Fibroblast of gingiva (primary cell): ENCODE measurements at places on chromosomes 13 and 19.
A peak's percentile ranks its signal among the peaks of the same experiment; 100 is the strongest.

GRCh38 chr13:112984501-112984900 is 15.5 kb downstream of the MCF2L start:
- no peak for DNase-seq

GRCh38 chr13:103100830-103101229 is 34.6 kb upstream of the SLC10A2 start:
- no peak for DNase-seq

GRCh38 chr19:55443045-55443823 is at the start of gene SHISA7:
SHISA7 (minus strand) TSS chr19:55443300; CDS start chr19:55442863, 437 bp downstream.
- no peak for DNase-seq

- DNase-seq, result no peak
Measured at GRCh38 chr13:36385489-36385888, 39.3 kb upstream of the SPART start.

DNA sequence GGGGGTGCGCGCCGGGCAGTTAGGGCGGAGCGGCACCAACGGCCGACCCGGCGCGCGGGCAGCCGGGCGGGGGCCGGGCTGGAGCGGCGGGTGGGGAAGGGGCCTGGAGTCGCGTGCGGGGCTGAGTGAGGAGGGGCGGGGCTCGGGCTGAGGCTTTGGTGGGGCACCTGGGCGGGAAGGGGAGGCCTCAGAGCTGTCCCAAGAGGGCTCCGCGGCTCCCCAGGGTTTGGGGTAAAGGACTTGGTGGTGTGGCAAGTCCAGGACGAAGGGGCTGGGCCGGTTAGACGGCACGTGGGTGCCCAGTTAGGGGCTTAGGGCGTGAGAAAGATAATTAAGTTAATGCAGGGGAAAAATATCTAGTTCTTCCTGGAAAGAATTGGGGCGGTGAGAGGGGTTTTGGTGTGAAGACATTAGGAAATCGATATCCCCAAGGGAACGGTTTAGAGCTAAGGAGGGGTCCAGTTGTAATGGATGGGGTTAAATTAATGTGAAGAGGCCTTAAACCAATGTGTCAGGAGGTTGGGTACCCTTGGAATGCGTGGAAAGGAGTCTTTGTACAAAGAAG is 496 bp downstream of the ZNF574 start:
- no peak for DNase-seq

- DNase-seq, result no peak
Measured at GRCh38 chr13:20231839-20232555, at the start of gene GJB6. GJB6 (minus strand) TSS chr13:20232319; CDS start chr13:20223480, 8,839 bp downstream.

DNA sequence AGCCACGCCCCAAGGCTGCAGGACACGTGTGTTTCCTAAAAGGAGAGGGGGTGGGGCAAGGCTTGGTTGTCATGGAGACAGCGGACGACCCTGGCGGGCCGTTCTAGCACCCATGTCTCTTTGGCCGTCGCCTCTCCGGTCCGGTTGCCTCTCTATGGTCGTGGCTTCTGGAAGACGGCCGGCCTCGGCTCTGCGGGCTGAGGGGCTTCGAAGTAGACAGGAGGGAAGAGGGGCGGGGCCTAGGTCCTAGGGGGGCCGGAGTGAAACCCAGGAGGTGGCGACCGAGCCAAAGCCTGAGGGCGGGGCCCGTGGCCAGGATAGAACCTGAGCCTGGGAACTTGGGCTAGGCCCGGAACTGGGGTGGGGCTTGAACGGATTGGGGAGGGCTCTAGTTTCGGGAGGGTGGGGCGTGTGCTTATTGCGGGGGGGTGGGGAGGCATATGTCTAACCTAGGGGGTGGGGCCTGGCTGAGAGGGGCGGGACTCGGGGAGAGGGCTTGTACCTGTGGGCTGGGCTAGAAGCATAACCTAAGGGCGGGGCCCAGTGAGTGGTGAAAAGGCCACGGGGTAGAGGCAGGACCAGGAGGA is 750 bp upstream of the SLC27A1 start:
- DNase-seq, result peak; percentile 97

- no peak for DNase-seq
Measured at GRCh38 chr13:80340651-80341100, 250 bp downstream of the SPRY2 start.

- DNase-seq, result no peak
Measured at GRCh38 chr13:25743421-25743820, 308.4 kb downstream of the SHISA2 start.

DNA sequence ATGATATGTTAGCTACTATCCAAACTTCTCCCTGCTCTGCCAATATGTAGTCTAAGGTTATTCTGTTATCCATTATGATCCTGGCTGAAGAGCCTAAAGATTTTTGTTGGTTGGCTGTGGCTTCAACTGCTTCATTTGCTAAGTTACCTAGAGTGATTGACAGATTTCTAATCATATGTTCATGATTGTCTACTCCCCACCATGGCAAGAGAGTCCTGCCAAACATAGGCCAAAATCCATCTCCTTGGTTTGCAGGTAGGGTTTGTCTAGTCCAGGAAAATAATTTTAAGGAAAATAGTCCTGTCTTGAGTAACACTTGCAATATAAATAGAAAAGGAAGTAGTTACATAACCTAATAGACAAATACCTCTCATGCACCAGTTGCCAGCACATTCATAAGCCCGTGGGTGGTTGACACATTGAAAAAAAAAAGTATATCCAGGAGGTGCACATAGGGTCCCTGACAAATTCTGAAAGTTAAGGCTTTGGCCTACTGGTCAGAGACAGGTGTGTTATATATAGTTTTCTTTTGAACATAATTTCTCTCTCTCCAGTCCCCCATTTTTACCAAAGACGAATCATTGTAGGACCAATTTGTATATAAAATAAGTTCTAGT is 5.4 kb upstream of the CBY2 start:
- no peak for DNase-seq

GRCh38 chr19:12932392-12933286 is 872 bp downstream of the FARSA start:
- no peak for DNase-seq

DNA sequence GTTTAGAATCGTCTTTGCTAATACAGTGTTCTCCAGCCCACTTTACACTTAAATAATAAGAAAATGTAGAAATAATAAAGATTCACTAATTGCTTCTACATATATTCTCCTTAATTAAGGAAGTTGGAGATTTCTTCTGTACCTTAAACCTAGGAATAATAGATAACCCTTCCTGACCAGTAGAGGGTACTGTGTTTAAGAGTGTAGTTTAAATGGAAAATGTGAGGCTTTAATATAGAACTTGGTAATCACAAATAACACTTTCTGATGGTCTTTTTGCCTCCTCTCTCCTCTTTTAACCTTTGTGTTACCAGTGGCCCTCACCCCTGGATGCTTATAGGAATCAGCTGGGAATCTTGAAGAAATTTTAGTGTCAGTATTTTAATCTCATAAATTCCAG is 20.7 kb downstream of the POMP start:
- no peak for DNase-seq

- no peak for DNase-seq
Measured at GRCh38 chr13:104114101-104114500, 1047.9 kb upstream of the SLC10A2 start.

GRCh38 chr13:36915106-36915505 is 4.9 kb downstream of the SMAD9 start:
- no peak for DNase-seq

DNA sequence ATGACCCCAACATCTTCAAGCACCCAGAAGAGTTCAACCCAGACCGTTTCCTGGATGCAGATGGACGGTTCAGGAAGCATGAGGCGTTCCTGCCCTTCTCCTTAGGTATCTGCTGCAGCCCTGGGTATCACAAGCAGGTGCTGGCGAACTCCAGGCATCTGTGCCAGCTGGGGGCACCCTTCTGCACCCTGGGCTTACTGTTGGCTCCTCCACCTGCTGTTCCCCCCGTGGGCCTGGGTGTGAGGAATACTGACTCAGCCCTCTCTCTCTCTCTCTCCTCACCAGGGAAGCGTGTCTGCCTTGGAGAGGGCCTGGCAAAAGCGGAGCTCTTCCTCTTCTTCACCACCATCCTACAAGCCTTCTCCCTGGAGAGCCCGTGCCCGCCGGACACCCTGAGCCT is 13.0 kb downstream of the CYP2S1 start:
- no peak for DNase-seq

- DNase-seq, result no peak
Measured at GRCh38 chr13:104694397-104694796, 1628.2 kb upstream of the SLC10A2 start.

GRCh38 chr13:61954092-61954491 is 538.4 kb upstream of the PCDH20 start:
- no peak for DNase-seq

GRCh38 chr19:34300962-34301361 is 46.6 kb downstream of the GARRE1 start:
- DNase-seq, result no peak

DNA sequence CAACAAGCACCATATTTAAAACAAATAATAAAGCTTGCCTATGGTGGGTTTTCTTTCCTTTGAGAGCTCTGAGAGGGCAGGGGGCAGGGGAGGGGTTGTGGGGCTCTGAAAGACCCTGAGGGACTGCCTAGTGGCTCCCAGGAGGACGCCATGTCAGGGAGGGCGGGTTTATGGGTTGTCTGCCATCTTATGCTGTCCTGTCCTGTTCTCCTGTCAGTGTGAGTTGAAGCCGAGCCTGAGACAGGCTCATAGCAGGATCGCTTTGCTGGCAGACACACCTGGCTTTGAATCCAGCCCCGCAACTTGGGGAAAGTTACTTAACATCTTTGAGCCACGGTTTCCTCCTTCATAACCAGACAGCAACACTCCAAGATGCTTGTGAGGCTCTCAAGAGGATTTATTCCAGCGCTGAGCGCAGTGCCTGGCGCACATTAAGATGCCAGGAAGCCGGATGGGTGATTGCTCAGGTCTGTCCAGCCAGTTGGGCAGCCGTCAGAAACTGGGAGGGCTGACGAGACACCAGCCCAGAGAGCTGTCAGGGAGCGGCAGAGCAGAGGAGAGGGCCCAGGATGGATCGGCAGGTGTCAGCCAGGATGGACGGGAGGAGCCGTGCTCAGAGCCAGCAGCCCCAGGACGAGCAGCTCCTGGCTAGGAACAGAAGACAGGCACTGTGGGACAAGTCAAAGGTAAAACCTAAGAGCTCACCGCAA is 36.8 kb upstream of the C1QTNF9 start:
- no peak for DNase-seq

- DNase-seq, result no peak
Measured at GRCh38 chr19:47142779-47143178, 12.1 kb downstream of the SAE1 start.

- DNase-seq, result no peak
Measured at GRCh38 chr13:48560657-48561337, 27.9 kb upstream of the RCBTB2 start.

DNA sequence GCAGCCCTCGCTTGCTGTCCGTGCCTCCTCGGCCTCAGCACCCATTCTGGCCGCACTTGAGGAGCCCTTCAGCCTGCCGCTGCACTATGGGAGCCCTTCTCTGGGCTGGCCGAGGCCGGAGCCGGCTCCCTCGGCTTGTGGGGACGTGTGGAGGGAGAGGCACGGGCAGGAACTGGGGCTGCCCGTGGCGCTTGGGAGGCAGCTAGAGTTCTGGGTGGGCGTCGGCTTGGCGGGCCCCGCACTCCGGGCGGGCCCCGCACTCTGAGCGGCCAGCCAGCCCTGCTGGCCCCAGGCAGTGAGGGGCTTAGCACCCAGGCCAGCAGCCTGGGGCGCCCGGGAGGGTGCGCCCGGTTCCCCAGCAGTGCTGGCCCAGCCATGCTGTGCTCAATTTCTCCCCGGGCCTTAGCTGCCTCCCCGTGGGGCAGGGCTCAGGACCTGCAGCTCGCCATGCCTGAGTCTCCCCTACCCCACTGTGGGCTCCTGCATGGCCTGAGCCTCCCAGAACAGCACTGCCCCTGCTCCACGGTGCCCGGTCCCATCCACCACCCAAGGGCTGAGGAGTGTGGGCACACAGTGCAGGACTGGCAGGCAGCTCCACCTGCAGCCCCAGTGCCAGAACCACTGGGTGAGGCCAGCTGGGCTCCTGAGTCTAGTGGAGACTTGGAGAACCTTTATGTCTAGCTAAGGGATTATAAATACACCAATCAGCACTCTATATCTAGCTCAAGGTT is 240.0 kb upstream of the PRR20A start:
- no peak for DNase-seq

GRCh38 chr13:103694033-103694432 is 627.8 kb upstream of the SLC10A2 start:
- no peak for DNase-seq

GRCh38 chr19:49243129-49243528 is 81.9 kb downstream of the SLC6A16 start:
- no peak for DNase-seq

- DNase-seq, result no peak
Measured at GRCh38 chr13:65093357-65093756, 2136.8 kb downstream of the PCDH9 start.

DNA sequence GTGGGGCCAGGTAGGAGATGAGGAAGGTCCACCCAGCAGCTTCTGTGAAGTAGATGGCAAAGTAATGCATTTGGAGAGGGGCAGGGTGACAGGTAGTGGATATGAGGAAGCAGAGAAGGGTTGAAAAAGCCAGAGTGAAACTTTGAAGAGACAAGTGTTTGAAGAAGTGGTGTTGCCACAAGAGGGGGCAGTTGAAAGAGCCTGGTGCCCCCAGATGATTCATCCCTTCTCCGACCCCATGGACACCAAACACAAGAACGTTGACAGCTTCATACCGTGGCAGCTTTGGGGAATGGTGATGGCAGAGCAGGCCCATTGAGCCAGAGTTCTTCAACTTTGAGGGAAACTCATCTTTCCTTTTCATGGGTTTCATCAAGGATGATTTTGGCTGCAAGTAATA is 19.9 kb downstream of the IFNL3 start:
- DNase-seq, result no peak

GRCh38 chr13:49220856-49221589 is 885 bp downstream of the MLNR start:
- DNase-seq, result no peak

DNA sequence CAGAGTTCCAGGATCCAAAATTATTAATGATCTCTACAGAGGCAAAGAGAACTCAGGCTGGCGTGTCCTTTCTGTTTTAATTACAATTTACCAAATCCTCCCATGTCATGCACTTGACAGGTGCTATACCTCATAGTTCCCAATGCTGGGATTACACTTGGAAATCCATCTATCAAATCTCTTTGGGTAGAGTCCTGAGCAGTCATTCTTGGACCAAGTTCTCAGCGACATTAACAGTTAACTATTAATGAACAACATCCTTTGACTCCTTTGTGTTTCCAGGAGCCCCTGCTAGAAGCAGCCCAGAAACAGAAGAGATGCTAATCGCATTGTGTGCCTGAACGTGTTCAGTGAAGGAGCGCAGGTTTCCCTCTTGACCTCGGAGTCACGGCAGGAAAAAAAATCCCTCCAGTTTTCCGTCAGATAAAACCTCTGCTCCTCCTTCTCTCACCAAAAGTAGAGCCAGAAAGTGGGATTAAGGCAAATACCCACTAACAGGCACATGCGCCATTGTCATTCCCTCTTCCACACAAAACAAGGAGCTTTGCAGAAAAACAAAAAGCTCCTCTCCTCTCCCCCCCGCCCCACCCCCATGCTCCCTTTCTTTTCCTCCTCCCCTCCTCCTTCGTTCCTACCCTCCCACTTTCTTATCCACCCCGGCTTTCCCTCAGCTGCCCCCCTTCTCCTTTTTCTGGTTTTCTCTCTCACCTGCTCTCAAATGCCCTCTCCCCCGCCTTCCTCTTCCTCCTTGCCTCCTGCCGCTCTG is 224.7 kb downstream of the ZIC5 start:
- no peak for DNase-seq

- DNase-seq, result peak; percentile 28
Measured at GRCh38 chr13:110259651-110260050, 47.3 kb downstream of the COL4A1 start.

- DNase-seq, result no peak
Measured at GRCh38 chr13:51837016-51837415, 8.0 kb downstream of the TMEM272 start.
